ENCODE measurements at places on chromosomes 1 and 21.
A peak's percentile ranks its signal among the peaks of the same experiment; 100 is the strongest.

DNA sequence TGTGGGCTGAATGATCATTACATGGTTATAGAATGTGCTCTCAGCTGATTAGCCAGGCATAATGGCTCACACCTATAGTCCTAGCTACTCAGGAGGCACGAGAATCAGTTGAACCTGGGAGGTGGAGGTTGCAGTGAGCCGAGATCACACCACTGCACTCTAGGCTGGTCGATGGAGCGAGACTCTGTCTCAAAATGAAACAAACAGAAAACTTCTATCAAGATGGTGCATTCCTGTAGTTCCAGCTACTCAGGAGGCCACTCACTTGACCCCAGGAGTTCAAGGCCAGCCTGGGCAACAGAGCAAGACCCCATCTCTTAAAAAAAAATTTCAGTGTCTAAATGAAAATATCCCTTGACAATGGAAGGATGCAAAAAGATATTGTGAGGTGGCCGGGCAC is 10.9 kb downstream of the TIMM17A start:
- DNase-seq: no peak

GRCh38 chr1:63916485-63917360 is 142.9 kb downstream of the ROR1 start:
- DNase-seq: no peak

DNA sequence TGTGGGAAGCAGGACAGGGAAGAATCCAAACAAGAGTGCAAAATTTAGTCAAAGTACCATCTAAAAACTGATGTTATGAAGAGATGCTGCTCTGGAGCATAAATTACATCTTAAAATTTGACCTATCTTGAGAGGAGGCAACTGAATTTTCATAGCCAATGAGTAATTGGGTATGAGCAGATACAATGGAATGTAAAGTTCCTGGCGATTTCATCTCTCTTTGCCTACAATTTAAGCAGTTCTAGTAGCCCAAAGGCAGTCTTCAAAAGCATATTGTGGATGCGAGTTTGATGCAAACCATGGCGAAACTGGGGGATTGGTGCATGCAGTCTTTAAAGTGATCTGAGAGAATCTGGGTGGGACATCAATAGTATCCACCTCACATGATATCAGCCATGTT is 1265.9 kb downstream of the BRINP3 start:
- DNase-seq: no peak

DNA sequence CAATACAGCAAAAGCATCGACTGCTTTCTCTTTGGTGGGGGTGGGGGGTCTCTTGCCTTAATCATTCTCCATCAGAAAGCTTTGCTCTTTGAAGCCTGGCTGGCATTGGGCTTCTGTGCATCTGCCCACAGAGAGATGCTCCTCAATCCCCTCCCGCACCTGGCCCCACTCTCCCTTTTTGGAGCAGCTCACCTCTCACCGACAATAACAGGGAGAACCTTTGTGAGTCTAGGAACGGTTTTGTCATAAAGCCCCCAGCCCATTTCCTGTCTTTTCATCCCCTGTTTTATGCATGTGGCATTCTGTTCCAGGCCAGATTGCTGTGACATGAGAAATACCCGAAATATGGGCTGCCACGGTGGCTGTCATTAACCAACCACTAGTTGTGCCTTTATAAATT is 469.0 kb upstream of the VAMP3 start:
- no peak for DNase-seq

DNA sequence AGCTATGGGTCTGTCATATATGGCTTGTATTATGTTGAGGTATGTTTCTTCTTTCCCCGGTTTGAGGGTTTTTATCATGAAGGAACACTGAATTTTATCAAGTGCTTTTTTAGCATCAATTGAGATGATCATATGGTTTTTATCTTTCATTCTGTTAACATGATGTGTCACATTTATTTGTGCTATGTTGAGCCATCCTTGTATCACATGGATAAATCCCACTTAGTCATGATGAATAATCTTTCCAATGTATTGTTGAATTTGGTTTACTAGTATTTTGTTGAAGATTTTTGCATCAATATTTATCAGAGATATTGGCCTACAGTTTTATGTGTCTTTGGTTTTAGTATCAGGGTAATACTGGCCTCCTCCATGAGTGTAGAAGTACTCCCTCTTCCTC is 61.7 kb downstream of the GPR137B start:
- no peak for DNase-seq

GRCh38 chr1:76593618-76594017 is 273.7 kb upstream of the ST6GALNAC5 start:
- no peak for DNase-seq

DNA sequence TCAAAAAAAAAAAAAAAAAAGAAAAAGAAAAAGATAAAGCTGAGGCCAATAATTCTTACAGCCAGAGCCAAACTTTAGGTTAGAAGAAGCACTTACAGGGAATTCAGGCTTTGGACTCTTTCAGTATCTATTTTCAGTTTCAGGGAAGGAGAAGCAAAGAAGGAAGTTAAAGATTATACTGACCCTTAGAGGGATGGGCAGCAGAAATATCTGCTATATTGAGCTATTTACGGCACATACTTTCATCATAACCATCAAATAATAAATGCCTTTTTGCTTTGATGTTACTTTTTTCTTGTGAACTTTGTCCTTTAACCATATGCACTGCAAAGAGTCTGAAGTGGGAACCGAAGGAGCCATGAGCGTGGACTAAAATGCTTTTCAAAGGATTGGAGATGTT is 42.0 kb downstream of the TM2D1 start:
- no peak for DNase-seq

GRCh38 chr1:86758570-86758969 is 54.2 kb downstream of the SH3GLB1 start:
- DNase-seq: peak; percentile 46

DNA sequence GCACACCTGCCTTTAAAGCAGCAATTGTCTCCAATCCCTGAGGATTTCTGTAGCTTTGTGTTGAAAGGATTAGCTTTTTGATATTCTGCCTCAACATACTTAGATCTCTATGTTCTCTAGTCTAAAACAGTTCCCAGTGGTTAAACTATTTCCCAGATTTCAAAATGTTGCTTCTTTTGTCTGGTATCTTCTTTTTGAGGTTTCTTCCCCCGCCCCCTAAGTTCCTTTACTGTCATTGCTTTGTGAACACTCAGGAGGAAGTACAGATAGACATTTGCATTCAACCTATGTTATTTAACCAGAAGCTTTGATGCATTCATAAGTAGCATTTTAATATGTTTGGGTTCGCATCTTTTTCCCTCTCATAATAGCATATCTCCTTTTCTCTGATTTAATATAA is 33.5 kb downstream of the CYYR1 start:
- DNase-seq: no peak

DNA sequence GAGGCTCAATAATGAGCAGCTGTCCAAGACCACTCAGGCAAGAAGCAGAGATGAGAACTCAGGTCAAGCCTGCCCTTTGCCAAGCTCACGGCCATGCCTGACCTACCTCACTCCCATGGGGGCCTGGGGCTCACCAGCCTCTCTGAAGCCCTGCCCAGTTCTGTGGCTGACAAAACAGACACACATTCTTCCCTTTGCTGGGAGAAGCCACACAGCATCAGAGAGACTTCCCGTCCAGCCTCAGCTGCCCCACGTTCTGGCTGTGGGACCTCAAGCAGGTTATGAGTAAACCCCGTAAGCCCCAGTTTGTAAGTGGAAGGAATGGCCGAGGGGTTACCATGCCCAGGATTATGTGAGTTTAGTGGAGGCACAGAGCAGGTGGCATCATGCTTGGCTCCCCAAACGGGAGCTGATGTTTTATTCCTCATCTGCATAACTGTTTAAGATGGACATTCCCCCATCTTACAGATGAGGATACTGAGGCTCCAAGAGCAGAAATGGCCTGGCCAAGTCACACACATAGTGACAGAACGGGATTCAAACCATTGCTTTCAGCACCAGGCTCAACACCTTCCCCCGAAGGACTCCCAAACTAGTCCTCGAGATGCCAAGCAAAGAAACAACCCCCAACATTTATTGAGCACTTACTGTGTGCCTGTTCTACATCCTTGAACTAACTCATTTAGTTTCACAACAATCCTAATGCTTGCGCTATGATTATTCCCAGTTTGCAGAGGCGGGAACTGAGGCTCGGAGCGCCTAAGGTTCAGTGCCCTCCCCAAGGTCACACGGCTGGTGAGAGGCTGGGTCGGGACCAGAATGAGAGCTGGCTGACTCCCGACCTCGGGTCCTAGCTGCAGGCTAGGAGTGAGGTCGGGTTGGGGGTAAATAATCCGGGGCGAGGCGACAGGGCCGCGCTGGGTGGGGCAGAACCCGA is 49.1 kb upstream of the LAPTM5 start:
- DNase-seq: no peak

DNA sequence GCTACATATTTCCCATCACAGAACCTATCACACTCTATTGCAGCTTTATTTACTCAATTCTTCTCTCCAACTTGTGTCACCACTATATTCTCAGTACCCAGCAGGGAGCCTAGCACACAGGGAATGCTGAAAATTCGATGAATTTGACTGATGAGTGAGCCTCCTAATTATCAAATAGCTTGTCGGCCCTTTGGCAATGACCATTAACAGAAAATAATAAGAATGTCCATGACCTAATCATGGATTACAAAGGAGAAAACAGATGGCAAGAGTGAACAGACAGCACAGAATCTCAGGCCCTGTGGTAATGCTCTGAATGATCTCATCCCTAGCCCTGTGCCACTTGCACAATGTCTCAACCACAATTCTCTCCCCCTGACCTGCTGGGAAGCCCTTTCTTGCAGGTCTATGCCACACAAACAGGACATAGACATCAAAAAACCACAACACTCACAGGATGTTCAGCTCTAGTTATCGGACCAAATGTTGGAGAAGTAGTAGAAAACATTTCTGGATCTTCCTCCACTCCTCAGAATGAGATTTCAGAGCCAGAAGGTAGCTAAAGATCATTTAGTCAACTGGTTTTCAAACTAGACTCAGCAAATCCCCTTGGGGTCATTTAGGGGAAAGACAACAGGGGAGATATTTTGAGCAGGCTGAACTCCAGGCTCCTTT is 68.4 kb downstream of the LUZP1 start:
- no peak for DNase-seq

- no peak for DNase-seq
These were observed 14.9 kb upstream of the CD101 start for GRCh38 chr1:116986421-116987255.

- DNase-seq: no peak
These were observed 645.6 kb downstream of the PLA2G4A start for GRCh38 chr1:187474336-187474735.

DNA sequence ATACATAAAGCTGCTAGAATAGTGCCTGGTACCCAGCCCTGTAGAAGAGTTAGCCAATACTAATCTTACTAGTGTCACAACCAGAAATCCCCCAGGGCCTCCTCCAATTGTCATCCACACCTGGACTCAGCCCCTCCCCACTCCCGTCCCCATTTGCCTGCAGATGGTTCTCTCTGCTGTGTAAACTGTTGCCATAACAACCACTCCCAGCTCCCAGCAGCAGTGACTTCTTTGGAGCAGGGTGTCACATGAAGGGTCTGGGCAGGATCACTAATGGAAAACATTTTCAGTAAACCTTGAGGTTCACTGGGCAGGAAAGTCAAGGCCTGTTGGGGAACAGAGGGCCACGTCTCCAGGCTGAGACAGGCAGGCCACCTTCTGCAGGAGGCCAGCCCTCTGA is 126.0 kb upstream of the IPO9 start:
- DNase-seq: no peak

DNA sequence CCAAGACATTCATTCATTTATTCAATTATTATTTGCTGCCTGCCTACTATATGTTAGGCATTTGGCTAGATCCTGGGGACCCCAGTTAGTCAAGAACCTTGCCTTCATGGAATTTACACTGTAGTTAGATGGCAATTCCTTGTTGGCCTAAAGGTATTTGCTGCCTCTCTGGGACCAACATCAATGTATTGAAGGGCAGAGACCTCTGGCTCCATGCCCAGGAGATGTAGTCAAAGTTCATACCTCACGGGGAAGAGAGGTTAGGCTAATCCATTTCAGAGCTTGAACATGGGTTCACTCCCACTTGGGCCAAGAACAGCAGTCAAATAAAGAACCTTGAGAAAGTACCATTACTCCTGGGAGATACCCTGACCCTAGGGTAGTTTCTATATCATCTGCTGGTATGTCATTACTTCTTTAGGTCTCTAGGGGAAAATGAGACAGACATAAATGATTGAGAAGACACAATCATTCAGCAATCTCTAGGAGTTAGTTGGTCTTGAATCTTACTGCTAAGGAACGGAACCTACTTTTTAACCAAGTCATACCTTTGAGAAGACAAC is 32.0 kb downstream of the SORT1 start:
- peak; percentile 37 for DNase-seq

- no peak for DNase-seq
These were observed 31.1 kb downstream of the GNAI3 start for GRCh38 chr1:109579491-109579890.

DNA sequence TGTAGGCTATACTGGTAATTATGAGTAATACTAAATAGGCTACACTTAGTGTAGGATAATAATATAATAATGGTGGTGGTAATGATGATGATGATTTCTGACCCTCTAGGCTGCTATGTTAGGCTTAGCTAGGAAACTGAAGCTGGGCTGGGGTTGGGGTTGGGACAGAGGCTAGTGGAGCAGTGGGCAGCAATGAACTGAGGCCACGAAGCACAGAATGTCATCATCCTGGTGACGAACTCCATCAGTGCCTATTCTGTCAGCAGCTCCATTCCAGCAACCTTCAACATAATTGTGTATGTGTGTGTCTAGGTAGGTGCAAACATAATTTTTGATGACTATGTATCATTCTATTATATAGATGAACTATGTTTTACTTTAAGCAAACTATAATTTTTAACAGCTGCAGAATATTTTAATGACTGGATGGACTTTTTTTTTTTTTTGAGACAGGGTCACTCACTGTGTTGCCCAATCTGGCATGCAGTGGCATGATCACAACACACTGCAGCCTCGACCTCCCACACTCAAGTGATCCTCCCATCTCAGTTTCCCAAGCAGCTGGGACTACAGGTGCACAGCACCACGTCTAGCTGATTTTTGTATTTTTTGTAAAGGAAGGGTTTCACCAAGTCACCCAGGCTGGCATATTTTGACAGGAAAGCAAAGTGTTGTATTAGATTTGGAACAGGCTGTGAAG is 12.9 kb upstream of the CLIC4 start:
- no peak for DNase-seq

GRCh38 chr1:23169195-23169575 is 529 bp upstream of the LUZP1 start:
- DNase-seq: no peak

GRCh38 chr21:36713746-36714145 is 14.8 kb downstream of the SIM2 start:
- no peak for DNase-seq

- DNase-seq: peak; percentile 97
These were observed 697 bp downstream of the PRDM16 start for GRCh38 chr1:3069491-3070308.

- no peak for DNase-seq
These were observed 7.4 kb downstream of the SEMA4A start for GRCh38 chr1:156160743-156161171.

- no peak for DNase-seq
These were observed 170.5 kb downstream of the TOMM20 start for GRCh38 chr1:234958066-234958705.
